Karpas-422 (cell line): ENCODE measurements at places on chromosomes 11 and 22.
A peak's percentile ranks its signal among the peaks of the same experiment; 100 is the strongest.

DNA sequence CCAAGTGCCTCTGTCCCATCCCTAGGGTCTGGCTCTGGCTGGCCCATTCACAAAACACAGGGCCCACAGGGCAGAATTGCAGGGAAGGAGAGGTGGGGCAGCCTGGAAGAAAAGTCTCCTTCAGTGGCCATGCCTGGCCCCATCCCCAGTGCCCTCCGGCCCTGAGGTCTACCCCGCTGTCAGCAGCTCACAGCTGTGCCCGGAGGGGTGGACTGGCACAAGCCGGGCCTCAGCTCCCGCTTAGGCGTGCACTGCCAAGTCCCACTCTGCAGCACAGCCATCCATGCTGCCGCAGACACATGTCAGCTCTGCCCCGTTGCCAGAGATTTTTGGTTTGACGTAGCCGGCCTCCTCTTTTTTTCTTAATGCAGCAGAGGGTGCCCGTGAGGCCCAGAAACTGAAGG is 3.9 kb upstream of the SCN2B start:
- DNase-seq = peak; percentile 83

- no peak for DNase-seq
These were observed 83.9 kb upstream of the USP47 start for GRCh38 chr11:11757909-11758308.

GRCh38 chr22:36358533-36359469 is 29.0 kb downstream of the MYH9 start:
- DNase-seq = peak; percentile 69

GRCh38 chr11:108206969-108207682 is 15.3 kb downstream of the NPAT start:
- DNase-seq = no peak

DNA sequence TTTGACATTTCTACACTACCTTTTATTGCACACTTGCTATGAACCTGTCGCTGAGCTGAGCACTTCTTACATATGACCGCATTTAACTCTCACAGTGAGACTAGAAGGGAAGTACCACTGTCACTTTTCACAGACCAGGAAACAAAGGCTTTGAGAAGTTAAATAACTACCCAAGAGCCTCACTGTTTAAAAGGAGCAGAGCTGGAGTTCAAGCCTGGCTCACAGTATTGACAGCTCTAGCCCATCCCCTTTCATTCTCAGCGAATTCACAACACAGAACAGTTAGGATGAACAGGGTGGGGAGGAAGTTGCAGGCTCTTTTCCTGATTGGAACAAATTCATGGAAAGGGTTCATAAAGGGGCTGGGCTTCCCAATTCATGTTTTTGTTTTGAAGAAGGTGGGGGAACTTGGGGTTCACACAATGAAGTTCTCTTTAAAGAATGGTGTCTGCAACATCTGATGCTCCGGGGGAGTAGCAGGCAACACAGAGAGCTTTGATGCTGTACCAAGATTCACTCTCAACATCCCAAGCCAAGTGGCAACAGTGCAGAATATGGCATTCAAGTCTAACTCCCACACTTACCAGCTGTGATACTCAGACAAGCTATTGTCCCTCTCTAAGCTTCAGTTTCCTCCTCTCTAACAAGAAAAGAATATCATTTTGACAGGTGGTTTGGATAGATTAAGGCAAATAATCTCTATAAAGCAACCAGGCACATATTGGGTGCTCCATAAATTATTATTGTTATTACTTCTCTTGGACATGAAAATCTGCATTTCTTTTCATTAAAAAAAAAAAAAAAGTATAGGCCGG is 17.2 kb downstream of the SCGB1A1 start:
- DNase-seq = no peak

DNA sequence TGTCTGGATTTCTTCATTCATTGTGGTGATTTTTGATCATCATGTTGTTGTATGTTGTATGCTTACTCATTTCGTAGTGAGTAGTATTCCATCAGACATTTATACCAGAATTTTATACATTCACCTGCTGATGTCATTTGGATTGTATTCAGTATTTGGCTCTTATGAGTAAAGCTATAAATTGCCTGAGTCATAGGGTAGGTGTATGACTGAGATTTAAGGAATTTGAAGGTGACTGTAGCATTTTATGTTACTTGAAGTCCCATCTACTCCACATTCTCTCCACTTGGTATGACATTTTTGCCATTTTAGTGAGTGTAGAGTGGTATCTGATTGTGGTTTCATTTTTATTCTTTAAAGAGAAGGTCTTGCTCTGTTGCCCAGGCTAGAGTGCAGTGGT is 548.2 kb downstream of the TBC1D22A start:
- no peak for DNase-seq

- no peak for DNase-seq
These were observed 27.6 kb upstream of the BAIAP2L2 start for GRCh38 chr22:38137876-38138687.

- no peak for DNase-seq
These were observed 22.9 kb downstream of the CAPRIN1 start for GRCh38 chr11:34074391-34074790.

GRCh38 chr11:119875841-119876600 is 147.0 kb upstream of the NECTIN1 start:
- no peak for DNase-seq

DNA sequence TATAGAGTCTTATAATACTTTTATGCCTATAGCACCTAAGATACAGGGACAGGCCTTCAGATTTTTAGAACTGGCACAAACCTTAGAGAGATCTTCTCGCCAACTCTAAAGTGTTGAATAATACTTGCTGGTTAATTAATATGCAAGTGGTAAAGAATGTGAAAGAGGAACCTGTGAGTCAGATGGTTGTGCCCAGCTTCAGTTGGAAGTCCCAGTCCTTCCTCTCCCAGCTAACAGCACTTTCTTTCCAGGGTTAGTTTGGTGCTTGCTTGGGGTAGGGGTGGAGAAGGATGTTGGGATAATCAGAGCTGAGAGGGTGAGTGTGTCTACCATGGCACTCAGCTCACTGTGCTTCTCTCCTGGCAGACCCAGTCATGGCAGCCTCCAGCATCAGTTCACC is 4.9 kb upstream of the TMEM132A start:
- peak; percentile 66 for DNase-seq

DNA sequence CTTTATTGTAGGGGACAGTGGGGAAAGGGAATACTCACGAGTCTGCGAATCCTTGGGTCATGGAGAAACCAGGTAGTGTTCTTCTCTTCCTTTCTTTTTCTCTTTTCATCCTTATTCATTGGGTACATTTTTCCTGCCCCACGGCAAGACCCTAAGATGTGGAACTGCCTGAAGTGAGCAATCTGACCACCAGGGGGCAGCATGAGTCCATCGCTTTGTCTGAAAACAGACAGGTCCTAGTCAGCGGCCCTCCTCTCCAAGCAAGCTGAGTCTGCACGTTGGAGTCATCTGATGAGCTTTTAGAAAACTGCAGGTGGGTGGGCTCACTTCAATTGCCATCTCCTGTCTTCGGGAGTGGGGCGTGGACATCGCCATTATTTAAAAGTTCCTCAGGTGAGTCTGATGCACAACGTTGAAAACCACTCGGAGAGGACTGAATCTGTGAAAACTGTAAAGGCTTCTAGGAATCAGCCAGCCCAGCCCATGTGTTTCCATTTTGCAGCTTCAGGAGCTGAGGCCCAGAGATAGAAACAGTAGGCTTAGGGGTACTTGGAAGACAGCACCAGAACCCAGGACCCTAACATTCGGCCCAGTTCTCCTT is 34.0 kb upstream of the FBXO3 start:
- peak; percentile 91 for DNase-seq

- no peak for DNase-seq
These were observed 5.5 kb downstream of the OPCML start for GRCh38 chr11:133526790-133527189.

DNA sequence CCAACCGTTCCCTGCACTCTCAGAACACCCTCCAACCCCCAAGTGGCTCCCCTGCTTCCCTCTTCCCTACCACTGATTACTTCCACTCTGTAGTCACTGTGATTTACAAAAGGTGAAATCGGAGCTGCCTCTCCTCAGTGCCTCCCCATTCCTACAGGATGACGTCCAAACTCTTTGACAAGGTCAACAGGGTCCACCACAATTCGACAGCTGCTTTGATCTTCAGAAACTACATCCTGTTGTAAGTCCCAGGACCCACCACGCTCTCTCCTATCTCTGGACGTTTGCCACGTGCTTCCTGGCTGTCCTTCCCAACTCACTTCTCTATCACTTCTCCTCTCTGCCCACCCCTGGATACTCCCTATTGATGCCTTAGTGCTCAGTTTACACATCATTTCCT is 85.0 kb upstream of the EIF3D start:
- no peak for DNase-seq

- peak; percentile 75 for DNase-seq
These were observed 30.7 kb downstream of the SLC22A25 start for GRCh38 chr11:63212742-63213141.

DNA sequence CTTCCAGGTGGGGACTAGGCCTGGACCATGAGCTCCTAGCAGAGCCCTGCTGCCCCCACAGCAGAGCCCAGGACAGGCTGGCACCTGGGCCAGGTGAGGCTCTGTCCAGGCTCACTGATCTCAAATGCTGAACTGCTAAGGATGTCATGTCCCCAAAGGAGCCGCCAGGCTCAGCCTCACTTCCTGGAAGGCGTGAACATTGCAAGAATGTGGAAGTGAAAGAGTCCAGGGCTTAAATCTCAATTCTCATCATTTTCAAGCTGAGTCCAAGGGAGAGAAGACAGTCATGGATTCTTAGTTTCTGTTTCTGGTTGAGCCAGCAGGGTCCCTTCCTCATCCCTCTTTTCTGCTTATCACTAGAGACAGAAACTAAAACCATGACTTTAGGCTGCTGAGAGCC is 5.0 kb downstream of the ASCL2 start:
- peak; percentile 79 for DNase-seq

DNA sequence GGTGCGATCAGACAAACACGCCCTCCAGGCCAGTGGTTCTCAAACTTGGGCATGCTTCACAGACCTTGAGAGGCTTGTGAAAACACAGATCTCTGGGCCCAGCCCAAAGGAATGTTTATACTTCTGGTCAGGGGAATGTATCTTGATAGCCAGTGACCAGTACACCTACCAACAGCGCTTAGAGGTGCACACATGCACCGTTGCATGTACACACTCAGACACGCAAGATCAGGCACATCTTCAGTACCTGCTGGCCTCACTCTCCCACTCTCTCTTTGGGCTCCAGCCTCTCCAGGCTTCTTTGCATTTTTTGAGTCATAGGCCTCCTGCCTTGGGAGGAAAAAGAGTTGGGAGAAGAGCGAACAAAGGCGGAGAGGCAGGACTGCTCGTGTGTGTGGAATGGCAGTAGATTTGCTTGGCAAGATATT is 11.7 kb upstream of the FXYD6 start:
- no peak for DNase-seq

- no peak for DNase-seq
These were observed 237.3 kb upstream of the NCAM1 start for GRCh38 chr11:112723676-112724495.

DNA sequence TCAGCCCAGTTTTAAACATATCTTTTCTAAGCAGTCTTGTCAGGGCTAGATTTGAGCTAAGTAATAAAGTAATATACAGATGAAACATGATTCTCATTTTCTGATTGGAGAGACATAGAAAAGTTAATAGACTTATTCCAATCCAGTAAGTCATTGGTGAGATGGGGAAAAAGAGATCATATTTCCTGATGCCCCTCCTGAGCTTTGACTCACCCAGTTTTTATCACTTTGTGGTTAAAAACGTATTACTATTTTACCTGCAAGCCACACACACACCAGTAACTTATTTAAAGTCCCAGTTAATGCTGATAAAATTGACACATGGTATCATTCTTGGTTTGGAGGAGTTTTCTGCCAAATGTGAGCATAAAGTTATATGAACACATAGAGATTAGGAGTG is 306.8 kb downstream of the CADM1 start:
- no peak for DNase-seq

GRCh38 chr11:68542617-68543016 is 82.1 kb downstream of the PPP6R3 start:
- no peak for DNase-seq

DNA sequence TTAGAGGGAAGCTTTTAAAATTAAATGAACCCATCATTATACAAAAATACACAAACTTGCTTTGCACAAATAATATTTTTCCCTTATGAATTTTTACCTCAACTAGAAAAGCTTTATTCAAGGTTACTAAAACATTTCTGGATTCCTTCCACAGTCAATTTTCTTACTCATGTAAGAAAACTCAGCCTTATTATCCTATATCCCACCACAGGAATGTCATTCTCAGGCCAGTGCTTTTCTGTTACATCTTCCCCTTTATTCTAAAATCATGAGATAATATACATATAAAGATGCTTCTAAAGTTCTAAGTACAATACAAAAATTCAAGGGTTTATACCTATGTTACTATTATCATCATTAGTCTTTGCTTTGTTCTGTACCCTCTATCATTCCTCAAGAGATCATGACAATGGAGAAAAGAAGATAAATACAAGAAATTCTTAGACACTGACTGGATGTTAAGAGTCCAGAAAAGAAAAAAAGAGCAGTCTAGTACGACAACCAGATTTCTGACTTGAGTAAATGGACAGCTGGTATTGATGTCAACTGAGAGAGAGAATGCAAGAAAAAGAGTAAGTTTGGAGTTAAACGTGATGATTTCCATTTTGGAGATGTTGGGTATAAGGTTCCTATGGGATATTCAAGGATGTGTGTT is 60.3 kb downstream of the MTMR2 start:
- no peak for DNase-seq

DNA sequence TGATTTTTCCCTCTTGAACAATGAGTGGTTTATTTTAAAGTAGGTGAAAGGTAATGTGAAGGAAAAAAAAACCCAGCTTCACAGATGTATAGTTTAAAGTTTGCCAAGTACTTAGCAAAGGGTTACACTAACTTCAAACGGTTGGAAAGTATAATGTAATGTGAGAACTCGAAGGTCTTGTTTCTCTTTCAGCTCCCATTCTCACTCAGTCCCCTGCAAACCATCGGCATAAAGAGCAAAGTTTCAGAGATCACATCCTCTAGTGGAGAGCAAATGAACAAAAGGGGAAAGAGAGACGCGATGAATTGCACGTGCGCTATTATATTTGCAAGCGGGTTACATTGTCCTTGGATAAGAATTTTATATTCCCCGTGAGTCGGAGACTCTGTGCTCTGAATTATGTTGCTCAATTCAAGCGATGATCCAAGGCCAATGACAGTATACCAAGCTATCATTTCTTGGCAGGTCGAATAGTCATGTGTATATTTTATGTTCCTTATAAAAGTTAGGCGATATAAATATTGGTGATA is 37.6 kb upstream of the BIRC3 start:
- no peak for DNase-seq

- DNase-seq = no peak
These were observed 21.6 kb downstream of the MGAT3 start for GRCh38 chr22:39478441-39478850.

GRCh38 chr11:110469127-110469526 is 39.4 kb downstream of the FDX1 start:
- no peak for DNase-seq

DNA sequence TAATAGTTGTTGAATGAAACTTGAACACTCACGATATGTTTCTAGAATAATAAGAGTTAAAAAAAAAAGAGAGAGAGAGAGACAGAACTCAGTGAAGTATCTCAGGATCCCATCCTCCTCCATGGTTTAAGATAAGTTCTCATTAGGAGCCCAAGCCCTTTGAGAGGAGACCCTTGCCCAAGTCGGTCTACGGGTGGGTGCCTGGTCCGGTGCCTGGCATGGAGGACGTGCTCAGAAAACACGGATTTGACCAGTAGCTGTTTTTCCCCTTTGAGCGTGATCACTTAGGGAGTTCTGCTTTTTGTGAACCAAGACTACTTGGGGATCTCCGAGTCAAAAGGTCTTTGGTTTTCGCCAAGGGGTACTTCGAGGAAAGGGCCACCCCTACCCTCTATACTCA is 40.6 kb downstream of the CACNG2 start:
- no peak for DNase-seq
